ENCODE measurements at places on chromosomes 7 and 10.
A peak's percentile ranks its signal among the peaks of the same experiment; 100 is the strongest.

GRCh38 chr7:155886391-155887173 is 74.3 kb upstream of the SHH start:
- no peak for DNase-seq

GRCh38 chr7:12943781-12944180 is 256.3 kb downstream of the ARL4A start:
- no peak for DNase-seq

GRCh38 chr10:113069595-113069994 is 119.5 kb downstream of the TCF7L2 start:
- DNase-seq: no peak

DNA sequence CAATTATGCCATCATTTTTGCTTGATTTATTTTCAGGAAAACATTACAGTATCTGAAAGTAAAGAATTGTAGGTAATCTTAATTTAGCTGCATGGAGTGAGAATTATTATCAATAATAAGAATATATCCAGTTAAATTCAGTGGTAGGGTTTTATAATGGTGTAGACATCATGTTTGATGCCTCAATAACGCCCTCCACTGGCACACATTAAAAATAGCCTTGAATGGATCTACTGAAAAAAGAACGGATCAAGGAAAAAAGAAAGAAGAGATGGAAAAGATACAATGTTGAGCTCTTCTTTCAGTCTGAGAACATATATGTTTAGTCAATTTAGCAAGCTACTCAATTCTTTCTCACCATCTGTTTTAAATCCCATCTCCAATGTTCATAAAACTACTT is 319.2 kb downstream of the CDC14C start:
- DNase-seq: no peak

GRCh38 chr7:138797715-138798320 is at the start of the genes ATP6V0A4 and TMEM213:
Gene ATP6V0A4 (minus strand): TSS chr7:138798196. CDS start chr7:138771247, 26,949 bp downstream.
Gene TMEM213 (plus strand): TSS chr7:138797994. CDS start chr7:138798105, 111 bp downstream.
- no peak for DNase-seq

- no peak for DNase-seq
These were observed 459 bp downstream of the CYCS start for GRCh38 chr7:25124465-25125136.

DNA sequence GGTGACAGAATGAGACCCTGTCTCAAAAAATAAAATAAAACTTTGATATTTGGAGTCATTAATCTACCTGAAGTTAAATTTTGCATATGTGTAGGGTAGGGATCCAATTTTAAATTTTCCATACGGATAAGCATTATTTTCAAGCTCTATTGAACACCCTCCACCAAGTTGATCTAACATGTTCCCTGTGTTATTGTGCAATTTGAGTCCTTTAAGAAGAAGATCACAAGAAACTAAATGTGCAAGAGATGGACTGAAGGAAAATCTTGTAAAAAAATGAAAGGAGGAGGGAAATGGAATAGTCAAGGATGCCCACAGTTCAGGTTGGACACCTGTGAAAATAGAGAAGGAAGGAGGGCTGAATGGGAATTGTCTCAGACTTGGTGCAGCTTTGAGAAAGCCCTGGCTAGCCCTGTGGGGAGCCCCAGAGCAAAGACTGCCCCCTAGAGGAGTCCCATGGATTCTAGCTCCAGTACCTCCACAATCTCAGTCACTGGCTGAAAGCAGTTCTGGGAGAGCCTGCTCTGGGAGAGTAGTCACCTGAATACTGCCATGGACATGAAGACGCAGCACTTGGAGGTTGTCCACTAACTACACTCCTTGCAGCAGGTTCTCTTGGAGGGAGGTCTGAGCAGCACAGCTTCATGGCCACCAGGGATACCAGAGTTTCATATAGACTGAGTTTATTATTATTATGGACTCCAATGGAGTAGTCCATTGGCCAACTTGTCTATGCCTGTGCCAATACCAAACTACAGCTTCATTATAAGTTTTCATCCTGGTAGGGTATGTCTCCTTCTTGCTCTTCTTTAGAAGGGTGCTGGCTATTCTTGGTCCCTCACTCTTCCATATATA is 5.7 kb upstream of the TIAL1 start:
- DNase-seq: no peak

- no peak for DNase-seq
These were observed 180.7 kb upstream of the MKI67 start for GRCh38 chr10:128306966-128307365.

DNA sequence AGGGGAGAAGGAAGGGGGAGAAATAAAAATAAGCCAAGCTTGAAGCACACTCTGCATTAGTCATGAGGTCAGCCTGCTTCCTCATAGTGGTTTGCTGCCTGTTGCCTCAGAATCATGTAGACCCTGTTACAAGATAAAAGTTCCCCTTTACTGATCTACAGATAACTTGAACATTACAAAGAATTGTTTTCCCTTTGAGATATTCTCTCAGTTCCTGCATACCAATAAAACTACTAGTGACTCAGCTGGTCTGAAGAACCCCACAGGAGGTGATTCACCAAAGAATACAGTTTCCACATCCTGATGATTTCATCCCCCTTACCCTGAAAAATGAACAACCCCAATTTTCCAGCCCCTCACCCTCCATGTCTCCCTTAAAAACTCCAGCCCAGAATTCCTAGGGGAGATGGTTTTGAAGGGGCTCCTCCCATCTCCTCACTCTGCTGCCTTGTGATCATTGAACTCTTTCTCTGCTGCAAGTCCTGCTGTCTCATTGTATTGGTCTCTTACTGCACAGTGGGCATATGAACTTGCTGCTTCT is 31.5 kb upstream of the NRP1 start:
- DNase-seq: no peak

DNA sequence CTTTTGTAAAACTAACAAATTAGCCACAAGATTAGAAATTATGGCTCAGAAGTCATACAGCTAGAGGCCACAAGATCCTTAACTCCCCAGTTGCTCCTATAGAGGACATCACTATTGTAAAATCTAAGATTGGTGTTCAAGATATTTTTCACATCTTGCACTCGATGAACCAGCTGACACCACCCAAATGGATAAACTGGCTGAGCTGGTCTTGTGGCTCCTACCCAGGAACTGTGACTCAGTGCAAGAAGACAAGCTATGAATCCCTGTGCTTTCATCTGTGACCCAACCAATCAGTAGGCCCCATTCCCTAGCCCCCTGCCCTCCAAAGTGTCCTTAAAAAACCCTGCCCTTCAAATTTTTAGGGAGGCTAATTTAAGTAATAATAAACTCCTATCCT is 27.9 kb upstream of the R3HCC1L start:
- no peak for DNase-seq

GRCh38 chr10:63286754-63287264 is 153.7 kb downstream of the NRBF2 start:
- no peak for DNase-seq

DNA sequence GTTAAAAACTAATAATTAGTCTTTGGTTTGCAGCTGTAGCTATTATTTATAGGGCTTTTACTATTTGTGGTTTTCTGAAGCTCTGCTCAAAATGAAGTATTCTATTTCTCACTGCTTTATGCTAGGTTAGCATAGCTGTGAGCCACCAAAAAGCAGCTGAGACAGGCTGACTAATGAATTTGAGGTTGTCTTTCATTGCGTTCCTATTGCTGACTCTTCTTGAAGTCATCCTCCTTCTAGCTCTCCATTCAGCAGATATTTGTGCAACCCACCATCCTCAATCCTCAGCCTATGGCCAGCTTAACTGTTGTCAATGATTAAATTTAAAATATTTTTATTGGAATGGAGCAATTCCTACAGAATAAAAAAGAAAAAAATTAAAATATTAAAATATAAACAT is 2.1 kb upstream of the RALA start:
- DNase-seq: no peak

DNA sequence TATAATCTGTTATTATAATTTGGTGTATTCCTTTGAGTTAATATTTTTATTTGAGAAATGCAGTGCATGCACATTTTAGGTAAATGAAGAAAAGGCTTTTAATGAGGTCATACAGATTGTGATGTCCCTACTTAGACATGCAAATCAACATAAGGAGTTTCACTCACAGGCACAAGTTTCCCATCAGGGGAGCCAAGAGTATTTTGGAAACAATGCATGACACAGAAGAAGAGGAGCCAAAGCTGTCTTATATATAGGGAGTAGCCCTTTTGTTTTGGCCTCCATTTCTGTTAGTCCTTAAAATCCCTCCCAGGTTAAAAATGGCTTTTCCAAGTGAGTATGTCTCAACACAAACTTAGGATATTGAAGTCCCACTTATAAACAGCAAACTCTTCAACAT is 703.4 kb upstream of the ANKRD30A start:
- DNase-seq: no peak

DNA sequence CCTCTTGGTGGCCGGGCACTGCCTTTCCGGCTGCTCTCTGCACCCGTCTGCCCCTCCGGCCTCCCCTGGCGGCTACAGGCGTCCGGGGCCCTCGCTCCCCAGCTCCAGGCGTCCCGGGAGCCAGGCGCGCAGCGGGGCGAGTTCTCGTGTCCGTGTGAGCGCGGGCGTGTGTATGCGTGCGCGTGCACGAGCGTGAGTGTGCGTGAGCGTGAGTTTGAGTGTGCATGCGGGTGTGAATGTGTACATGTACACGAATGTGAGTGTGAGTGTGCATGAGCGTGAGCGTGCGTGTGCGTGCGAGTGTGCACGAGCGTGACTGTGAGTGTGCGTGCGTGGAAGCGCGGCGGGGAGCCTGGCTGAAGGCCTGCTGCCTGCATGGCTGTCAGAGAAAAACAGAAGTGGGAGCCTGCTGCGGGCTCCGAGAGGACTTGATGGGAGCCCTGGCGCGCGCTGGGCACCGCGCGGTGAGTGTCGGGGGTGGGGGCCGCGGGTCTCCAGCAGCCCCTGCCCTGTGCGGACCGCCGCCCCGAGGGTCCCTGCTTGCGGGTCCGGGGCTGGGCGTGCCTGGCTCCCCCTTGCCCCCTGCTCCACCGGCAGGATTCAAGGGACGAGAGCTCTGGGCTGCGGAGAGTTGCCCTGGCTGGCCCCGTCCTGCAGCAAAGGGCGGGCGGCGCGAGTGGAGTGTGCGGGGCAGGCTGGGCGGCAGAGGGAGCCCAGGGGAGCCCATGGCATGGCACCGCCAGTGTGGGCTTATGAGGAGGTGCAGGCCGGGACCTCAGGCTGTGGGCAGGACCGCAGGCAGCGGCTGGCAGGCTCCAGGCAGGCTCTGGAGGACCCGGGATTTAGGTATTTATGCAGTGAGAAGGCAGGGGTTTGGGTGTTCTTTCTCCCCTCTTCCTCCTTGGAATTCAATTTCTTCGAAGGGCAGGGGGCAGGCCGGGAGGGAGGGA is 75.8 kb upstream of the EN2 start:
- DNase-seq: no peak

- DNase-seq: no peak
These were observed 226.5 kb downstream of the INHBA start for GRCh38 chr7:41476460-41476803.

- DNase-seq: no peak
These were observed 49.1 kb downstream of the PLCE1 start for GRCh38 chr10:94042834-94043175.

DNA sequence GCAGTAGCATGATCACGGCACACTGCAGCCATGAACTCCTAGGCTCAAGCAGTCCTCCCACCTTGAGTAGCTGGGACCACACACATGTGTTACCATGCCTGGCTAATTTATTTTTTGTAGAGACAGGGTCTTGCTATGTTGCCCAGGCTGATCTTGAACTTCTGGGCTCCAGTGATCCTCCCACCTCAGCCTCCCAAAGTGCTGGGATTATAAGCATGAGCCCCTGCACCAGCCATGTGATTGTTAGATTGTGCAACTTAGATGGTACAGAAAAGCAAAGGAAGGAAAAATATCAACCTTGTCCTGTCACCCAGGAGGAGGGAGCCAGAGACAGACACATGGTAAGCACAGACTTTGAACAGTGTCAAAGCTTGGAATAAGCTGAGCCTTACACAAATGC is 73.5 kb downstream of the CCNY start:
- DNase-seq: no peak

DNA sequence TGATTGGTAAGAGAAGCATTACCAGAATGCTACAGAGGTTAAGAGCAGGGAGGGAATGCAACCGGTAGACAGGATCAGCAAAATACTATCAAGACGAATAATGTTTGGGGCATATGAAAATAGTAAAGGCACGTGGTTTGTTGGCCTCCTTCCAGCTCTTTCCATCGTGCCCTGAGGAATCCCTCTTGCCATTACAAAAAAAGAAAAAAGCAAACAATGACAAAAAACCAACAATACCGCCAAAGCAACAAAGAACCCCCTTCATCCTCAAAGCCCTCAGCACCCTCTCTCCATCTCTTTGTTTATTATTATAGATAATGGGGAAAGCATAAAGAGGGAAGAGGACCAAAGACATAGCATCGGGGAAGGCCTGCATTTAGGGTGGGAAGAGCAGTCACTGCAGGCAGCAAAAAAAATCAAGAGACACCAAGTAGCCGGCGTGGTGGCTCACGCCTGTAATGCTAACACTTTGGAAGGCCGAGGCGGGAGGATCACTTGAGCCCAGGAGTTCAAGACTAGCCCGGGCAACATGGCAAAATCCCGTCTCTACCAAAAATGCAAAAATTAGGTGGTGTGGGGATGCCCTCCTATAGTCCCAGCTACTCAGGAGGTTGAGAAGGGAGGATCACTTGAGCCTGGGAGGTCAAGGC is 78.0 kb downstream of the HIP1 start:
- no peak for DNase-seq

GRCh38 chr10:132341017-132341416 is 9.0 kb downstream of the LRRC27 start:
- DNase-seq: no peak

DNA sequence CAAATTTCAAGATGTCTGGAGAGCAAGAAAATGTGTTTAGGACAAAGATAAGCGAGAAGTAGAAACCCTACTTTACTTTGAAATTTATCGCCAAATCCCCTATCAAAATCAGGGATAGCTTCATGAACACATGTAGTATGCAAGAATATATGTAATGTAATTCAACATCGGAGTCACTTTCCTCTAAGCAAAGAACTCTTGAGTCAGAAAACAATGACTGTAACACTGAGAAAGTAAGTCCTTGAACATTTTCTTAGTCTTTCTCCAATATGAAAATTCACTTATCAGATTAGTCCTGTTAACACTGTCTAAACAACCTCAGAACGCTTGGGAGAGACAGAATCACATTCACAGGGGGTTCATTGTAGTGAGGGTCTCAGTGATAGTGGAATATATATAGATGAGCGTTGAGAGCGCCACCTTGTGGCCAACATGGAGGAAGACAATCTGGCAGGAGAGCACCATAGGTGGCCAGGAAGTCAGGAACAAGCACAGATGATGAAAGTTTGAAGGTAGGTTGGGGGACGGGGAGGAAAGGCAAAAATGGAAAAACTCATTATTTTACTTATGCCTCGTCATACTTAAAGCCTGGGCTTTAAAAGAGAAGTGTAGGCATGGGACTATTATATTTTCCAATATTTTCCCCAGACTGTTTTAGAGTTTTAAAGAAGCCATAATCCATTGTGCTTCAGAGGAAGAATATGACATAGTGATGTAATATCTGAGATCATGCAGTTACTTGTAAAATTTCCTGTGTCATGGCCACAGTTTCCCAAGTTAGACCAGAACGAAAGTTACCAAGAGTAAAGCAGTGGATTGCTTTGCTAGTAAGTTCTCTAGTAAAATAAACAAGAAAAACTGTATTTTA is 115.5 kb upstream of the GNAI1 start:
- peak; percentile 13 for DNase-seq

- no peak for DNase-seq
These were observed 9.8 kb upstream of the KNDC1 start for GRCh38 chr10:133150226-133150625.

GRCh38 chr10:26840938-26841732 is 19.6 kb downstream of the ABI1 start:
- DNase-seq: no peak

- no peak for DNase-seq
These were observed 58.1 kb downstream of the POLL start for GRCh38 chr10:101529725-101530553.

- DNase-seq: no peak
These were observed 83.9 kb upstream of the PAX2 start for GRCh38 chr10:100661520-100661919.
